ENCODE measurements at places on chromosomes 1 and 21.

DNA sequence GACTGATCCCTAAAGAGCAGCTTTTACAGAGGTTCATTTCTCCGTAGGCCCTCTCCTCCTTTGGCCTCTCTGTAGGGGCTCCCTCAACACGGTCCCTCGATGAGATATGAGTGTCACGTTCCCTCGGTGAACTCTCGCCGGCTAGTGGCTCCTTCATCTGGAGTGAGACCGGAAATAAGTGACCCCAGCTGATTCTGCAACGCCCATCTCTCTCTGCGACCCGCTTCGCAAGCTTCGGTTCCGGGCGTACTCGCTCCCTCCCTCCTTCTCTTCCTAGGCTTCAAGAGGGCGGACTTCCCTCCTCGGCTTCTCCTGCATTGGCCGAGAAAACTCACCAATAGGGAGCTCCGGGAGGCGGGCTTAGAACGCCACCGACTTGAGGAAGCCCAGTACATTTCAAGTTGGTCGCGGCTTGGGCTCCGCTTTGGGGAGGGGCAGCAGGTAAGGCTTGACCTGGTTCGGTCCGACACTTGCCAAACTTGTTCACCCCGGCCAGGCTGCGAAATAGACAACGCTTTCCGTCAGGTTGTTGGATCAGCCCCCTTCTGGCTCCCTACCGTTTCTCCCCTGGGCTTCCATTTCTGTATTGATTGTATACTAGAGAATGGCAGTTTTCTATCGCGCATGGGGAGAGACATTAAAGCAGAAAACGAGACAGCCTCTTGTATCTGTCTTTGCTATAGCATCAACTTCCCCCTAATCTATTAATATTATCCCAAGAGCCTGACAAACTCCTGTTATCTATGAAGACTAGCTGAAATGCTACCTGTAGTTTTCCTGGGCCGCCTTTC is at the start of the genes ANKRD34A and POLR3GL:
TSS of gene ANKRD34A (minus strand) at position 248 of the 791 bp plus-strand sequence. CDS start 2,816 bp downstream, outside the sequence.
TSS of gene POLR3GL (plus strand) at position 363 of the 791 bp plus-strand sequence. CDS start 10,176 bp downstream, outside the sequence.
- no peaks in the 10 kb centered on the region for H3K27me3 ChIP-seq
- H3K4me1 ChIP-seq, result peaks cover 28% of the 10 kb centered on the region

DNA sequence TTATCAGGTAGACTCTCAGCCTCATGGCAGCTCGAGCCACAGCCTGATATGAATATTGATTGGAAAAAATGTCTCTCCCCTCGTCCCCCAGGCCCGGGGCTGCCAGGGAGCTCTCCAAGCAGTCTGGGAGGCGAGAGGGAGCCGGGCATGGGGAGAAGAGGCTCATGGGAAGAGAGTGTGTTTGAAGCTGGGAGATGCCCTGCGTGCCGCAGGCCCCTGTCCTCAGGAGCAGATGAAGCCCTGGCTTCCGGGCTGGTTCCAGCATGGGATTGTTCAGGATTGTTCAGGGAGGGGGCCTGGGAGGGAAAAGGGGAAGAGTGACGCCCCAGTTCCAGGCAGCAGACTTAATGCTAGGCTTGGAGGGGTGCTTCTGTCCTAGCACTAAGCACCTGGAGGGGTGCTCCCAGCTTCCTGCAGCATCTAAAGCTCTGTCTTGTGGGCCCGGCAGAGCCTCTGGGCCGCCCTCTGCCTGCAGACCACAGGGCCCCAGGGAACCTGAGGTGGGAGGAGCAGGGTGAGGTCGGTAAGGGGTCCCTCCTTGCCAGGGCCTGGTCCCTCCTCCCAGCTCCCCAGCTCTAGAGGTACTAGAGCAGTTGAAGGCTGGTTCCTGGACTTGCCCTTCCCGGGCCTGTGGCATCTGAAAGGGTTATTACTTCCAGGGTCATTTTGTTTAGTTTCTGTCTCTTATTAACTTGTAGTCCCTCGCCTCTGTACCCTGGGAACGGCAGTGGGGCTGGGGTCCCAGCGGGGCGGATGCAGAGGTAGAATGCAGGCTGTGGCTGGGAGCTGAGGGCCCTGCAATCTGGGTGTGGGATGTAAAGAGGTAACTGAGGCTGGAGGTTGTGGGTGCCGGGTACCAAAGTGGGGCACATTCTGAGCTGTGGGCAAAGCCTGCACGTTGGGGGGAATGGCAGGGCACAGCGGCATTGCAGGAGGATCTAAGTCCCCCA is 334.8 kb upstream of the VAMP3 start:
- H3K4me3 ChIP-seq, result no peak overlapping the region
- H3K27me3 ChIP-seq, result no peaks in the 10 kb centered on the region
- H3K4me1 ChIP-seq, result no peaks in the 10 kb centered on the region
- H3K27ac ChIP-seq, result no peak overlapping the region

DNA sequence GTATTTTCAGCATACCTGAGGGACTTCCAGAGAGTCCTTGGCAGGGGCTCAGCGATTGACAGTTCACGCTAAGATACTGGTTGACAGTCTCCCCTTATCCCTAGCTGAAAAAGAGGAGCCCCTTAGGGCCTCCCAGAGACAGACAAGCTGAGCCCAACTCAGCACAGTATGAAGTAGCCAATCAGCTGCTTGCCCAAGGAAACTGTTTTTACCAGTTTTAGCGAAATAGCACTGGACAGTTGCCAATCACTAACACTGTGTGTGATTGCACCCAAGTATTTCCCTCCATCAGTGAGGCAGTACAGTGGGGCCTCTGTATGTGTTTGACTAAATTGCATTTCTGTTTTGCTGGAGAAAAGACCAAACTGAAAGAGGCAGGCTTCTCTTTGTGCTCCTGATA is 27.0 kb downstream of the KHDRBS1 start:
- H3K27me3 ChIP-seq, result no peaks in the 10 kb centered on the region
- no peak overlapping the region for H3K27ac ChIP-seq
- no peak for DNase-seq
- no peak overlapping the region for H3K4me3 ChIP-seq
- H3K36me3 ChIP-seq, result peaks cover 54% of the 10 kb centered on the region
- peaks cover 2% of the 10 kb centered on the region for H3K4me1 ChIP-seq

- no peaks in the 10 kb centered on the region for H3K36me3 ChIP-seq
- no peak overlapping the region for H3K4me3 ChIP-seq
- peaks cover 36% of the 10 kb centered on the region for H3K27me3 ChIP-seq
- H3K27ac ChIP-seq, result no peak overlapping the region
These were observed 4.8 kb downstream of the C1orf115 start for GRCh38 chr1:220694866-220695382.
